ENCODE measurements at places on chromosomes 12 and 14. TPM values are rescaled to one million over a fixed set of nuclear protein-coding genes. Genes with fewer than 3 reads are reported as not detected.

DNA sequence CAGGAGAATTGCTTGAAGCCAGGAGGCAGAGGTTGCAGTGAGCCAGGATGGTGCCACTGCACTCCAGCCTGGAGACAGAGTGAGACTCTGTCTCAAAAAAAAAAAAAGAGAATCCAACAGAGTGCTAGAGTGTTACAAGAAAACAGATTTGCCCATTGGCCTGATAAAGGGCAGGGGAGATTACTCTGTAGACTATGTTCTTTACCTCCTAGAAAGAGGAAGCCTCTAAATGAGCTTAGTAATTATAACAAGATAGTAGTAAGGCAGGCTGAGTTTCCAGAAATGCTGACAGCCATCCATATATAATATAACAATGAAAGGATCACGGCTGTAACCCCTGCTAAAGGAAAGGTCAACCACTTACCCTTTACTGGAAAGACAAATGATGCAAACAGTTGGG lies 24.4 kb downstream of the AK7 start:
- no peak for DNase-seq

DNA sequence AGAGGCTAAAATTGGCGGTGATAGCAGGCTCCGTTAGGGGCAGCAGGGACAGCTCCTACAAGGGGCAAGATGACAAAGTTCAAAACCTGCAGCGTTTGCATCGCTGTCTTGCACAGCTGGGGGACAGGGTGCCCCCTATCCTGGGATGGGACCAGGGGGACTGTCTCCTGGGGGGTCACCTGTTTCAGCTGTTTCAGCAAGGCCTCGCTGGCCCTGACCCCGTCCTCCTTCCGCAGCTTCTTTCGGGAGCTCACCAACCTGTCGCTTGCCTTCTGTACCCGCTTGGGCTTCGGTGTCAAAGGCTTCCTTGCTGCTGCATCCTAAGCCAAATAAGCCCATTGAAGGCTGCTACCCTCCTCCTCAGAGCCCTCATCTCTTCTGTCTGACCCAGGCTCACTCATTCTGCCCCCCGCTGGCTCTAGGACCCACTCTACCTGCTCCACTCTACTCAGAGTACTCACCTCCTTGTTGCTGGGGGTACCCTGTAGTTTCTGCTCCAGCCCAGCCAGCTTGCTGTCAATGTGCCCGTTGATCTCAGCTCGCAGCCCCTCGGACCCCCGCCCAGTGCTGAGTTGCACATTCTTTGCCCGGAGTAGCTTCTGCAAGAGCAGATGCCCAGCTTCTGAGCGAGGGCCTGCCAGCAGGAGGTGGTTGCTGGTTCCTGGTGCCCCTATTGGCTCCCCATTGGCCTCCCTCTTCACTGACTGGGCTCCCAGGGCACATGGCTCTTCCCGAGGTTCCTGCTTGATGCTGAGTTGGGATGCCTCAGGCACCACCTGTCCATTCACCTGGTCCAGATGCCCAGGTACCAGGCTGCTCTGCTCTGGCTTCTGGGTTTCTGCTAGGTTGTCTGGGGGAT lies 12.4 kb upstream of the PRKAG1 start:
- DNase-seq = no peak

GRCh38 chr12:48160807-48161206 lies 3.5 kb upstream of the ASB8 start:
- DNase-seq = no peak

GRCh38 chr12:2904260-2904659 lies 13.6 kb downstream of the TULP3 start:
- no peak for DNase-seq

DNA sequence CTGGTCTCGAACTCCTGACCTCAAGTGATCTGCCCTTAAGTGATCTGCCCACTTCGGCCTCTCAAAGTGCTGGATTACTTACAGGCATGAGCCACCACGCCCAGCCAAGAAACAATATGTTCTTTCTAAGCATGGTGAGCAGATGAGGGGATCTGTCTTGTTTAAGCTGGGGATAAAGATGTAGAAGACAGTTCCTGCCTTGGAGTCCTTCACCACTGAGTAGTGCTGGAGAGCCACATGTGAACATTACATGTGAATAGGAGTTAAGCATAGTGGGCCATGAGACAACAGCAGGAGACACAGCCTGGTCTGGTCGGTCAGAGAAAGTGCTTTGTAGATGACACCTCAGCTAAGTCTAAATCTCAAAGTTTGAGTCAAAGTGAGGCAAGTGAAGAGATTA lies 26.0 kb downstream of the TMBIM6 start:
- no peak for DNase-seq

DNA sequence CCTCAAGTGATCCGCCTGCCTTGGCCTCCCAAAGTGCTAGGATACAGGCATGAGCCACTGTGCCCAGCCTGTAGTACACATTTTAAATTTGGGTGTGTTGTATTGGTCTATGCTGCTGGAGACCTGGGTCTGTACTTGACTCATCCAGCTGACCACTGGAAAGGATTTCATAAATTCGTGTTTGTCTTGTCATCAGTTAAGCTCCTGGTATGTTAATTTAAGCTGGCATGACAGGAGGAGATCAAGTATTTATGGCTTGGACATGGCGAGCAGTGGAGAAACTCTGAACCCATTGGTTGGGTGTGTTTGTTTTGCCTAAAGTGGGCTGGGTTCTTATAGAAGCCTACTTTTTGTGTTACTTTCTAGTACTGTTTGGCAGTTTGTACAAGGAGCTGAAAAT lies 24.2 kb downstream of the YY1 start:
- no peak for DNase-seq

The KRT83 gene
- total RNA-seq = not detected

The KRT80 gene
- 1.2 TPM for total RNA-seq

The APAF1 gene
- 5.1 TPM for total RNA-seq

The CLEC2B gene
- total RNA-seq = 6.7 TPM

The FGF23 gene
- 0.46 TPM for total RNA-seq

The CBLN3 gene
- 1.2 TPM for total RNA-seq

The NRXN3 gene
- total RNA-seq = 4.1 TPM

Data from cardiac septum (tissue), 1 donor.